Epithelial cell of proximal tubule (primary cell): ENCODE measurements at places on chromosomes 5 and 9. TPM values are rescaled to one million over a fixed set of nuclear protein-coding genes. Genes with fewer than 3 reads are reported as not detected.
A peak's percentile ranks its signal among the peaks of the same experiment; 100 is the strongest.

DNA sequence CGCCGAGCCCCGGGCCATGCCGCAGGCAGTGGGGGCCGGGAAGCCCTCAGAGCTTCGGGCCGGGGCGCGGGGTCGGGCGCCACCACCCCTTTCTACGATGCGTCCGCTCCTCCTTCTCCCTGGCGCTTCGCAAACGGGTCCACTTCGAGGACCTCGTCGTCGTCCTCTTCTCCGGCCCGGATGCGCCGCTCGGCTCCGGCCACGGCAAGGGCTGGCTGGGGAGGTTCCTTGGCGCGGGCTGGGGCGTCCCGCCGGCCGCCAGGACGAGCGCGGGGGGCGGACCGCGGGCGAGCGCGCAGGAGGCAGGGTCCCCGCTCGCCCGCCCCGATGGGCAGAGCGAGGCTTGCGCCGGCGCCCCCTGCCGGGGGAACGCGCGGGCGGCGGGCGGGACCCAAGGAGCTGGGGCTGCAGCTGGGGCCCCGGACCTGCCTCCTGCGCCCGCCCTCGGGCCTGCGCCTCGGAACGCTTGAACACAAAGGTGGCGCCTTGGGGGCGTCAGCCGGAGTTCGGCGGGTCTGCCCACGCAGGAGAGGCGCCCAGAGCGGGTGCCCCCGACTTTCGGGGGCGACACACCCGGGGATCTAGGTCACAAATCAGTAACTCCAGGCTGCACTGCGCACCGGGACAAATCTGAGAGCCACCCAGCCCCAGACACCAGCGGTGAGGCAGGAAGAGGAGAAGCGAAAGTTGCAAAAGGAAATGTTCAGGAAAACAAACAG is at the start of gene ROR2:
Gene ROR2, minus strand, starts transcription at position 283 of the 719 bp plus-strand sequence.
- no peak for DNase-seq

GRCh38 chr5:122056913-122057312 is 21.1 kb downstream of the LOX start:
- DNase-seq, result no peak

GRCh38 chr9:121865060-121865459 is 213.6 kb downstream of the DAB2IP start:
- DNase-seq, result no peak

- DNase-seq, result peak; percentile 59
Measured at GRCh38 chr9:113056191-113057106, at the start of gene ZFP37. ZFP37 (minus strand) TSS chr9:113056724; CDS start chr9:113056688, 36 bp downstream.

GRCh38 chr9:98575379-98576346 is 133.1 kb downstream of the GABBR2 start:
- peak; percentile 20 for DNase-seq

- no peak for DNase-seq
Measured at GRCh38 chr5:145341842-145342241, 493.3 kb downstream of the PRELID2 start.

- DNase-seq, result no peak
Measured at GRCh38 chr5:93800988-93801811, 59.8 kb upstream of the POU5F2 start.

DNA sequence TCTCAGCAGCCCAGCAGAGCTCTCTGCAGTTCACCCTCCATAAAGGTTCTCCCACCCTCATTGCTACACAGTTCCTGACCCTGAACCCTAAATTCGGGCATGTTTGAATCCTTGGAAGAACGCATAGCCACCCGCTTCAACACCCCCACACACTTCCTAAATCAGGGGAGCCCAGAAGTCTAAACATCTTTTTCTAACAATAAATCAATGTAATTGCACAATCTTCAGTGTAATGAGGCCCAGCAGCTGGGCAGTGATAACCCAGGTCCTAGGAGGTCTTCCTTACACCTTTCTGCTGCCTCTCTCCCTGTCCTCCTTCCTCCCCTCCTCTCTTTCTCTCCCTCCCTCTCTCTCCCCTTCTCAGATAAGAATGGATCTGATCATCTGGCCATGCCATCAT is 88.0 kb downstream of the IRX2 start:
- no peak for DNase-seq

DNA sequence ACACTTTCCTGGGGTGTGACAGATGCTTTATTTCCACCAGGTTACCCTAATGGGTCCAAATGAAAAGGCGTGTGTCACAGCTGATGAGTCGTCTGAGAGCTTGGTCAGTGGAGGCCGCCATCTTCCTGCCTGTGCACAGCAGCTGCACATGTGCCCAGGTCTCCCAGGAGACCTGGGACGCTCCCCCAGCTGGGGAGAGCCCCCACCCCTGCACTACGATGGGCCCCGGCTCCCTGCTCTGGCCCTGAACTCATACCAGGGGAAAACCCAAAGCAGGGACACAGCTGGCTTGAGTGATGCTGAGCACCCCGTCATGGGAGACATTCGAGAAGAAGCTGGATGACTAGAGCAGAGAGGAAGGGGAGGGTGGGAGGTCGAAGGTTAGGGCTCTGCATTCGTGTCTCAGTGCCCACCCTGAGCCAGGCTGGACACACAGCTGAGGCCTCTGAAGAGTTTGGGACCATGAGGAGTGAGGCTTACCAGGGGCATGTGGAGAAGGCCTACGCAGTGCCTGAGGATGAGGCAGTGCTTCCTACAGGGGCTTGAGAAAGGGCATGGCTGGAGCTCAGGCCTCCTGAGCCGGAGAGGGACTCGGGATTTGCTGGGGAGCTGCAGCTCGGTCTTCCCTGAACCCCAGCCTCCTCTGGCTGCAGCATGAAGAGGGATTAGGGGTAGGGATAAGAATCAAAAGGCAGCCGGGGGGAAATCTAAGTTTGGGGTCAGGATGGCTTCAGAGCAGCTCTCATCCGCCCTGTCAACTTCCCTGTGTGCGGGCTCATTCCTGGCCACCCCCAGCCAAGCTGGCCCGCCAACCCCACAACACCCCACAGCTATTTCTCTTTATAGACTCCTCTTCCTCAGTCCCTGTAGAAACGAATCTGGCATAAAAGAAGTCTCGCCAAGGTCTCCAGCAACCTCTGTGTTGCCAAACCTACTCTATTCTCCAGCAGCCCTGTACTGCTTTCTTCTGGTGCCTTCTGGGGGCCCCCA is 42.2 kb upstream of the RNU6ATAC start:
- no peak for DNase-seq

- DNase-seq, result no peak
Measured at GRCh38 chr9:25461416-25461815, 216.8 kb downstream of the TUSC1 start.

DNA sequence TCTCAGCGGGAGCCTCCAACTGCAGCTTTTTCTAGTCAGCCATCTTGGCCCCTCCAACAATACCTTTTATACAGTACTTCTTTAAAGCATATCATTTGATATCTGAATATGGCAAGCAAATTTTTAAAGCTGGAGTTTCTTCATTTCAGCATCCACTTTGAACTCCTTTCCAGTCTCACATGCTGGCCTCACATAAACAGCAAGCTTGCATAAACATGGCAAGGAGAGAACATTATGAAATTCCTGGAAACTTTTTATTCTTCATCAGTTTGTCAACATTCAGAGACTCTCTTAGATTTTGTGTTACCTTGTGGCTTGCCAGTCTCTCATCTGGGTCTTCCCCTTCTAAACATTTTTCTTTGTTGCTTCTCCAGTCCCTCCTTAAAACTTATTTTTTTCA is 745.3 kb downstream of the NR2F1-AS1 start:
- DNase-seq, result no peak

DNA sequence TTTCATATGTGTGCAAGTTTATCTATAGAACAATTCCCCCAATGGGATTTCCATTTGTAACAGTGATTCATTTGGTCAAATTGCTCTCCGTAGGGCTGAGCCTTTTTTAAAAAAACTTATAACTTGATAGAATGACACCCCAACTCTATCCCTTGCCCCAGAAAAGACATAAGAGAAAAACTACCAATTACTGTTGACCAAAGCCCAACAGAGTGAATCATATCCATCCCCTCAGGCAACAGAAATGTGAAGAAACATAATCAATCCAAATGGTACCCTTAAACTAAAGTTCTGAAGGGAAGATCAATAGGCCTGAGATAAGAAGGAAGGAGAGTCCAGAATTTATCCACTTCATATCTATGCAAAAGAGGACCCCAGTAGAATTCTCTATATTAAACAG is 17.8 kb downstream of the TICAM2 start:
- no peak for DNase-seq

DNA sequence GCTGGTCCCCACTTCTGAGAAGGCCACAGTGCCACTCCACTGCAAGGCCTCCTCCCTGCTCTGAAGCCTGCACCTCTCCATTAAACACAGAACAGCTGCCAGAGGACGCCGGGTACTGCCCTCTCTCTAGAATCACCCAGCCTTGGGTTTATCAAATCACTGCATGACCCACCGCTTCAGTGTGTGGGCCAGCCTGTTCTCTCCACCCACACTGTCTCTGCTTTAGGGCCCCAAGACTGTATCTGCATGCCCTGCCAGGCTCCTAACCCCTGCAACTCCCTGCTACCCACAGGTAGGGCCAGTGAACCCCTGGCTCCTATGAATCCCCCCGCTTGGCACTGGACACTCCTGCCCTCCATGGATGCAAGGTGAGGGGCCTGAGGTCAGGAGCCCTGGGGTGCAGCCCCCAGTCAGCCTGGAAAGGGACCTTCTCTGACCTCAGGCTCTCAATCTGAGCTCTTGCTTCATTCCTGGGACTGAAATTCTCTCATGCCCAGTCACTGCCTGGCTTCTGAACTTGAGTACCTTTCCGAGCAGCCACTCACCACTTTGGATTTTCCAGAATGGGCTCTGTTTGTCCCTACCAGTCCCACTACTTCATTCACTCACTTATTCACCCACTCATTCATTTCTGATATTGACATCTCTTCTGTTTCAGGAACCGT is 206.3 kb downstream of the GABBR2 start:
- peak; percentile 41 for DNase-seq

- no peak for DNase-seq
Measured at GRCh38 chr5:132500244-132500930, 9.8 kb upstream of the IRF1 start.

GRCh38 chr5:32202394-32202793 is 28.3 kb upstream of the GOLPH3 start:
- DNase-seq, result no peak

DNA sequence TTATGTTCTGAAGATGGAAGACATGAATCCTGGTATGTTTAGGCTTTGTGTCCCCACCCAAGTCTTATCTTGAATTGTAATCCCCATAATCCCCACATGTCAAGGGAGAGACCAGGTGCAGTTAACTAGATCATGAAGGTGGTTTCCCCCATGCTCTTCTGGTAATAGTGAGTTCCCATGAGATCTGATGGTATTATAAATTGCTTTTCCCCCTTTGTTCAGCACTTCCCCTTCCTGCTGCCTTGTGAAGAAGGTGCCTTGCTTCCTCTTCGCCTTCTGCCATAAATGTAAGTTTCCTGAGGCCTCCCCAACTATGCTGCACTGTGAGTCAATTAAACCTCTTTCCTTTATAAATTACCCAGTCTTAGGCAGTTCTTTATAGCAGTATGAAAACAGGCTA is 229.0 kb downstream of the ARL15 start:
- no peak for DNase-seq

- no peak for DNase-seq
Measured at GRCh38 chr9:97806721-97807120, 46.3 kb upstream of the FOXE1 start.

DNA sequence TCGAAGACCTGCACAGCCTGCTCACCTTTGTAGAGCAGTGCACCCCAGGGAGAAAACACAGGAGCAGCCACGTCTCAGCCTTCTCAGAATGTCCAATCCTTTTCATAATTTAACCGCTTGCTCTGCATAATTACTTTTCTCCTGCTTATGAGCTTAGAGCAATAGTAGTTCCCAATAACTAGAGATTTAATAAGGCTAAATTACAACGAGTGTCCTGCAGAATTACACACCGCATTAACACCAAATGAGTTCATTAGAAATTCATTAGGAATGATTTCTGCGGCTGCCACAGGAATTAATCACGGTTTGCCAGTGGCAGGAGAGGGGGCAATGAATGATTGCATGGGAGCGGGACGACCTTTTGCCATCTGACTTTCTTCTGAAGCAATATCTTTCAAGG is 18.7 kb upstream of the FABP6 start:
- DNase-seq, result no peak

DNA sequence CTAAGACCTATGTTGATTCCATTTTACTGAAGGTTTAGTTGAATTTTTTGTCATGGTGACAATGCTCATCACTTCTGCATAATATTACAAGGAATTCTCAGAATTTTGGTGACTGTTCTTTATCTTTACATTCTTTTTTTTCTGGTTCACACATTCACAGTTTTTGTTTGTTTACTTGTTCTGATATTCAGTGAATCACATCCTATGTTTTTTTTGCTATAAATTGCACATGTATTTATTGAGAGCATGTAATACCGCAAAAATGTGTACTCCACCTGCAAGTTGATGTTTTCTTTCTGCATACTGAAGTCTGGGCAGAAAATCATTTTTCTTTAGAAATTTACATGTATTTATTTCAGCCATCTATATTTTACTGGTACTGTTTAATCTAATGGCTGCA is 261.9 kb upstream of the CDH10 start:
- DNase-seq, result no peak

The RAB3C gene
- total RNA-seq, result not detected in 2 replicates

The TOPORS gene
- total RNA-seq, result 14.3 and 18.5 TPM in 2 replicates

The FOXD4L4 gene
- not detected in 2 replicates for total RNA-seq

The CARTPT gene
- total RNA-seq, result not detected in 2 replicates

The PCDHGA4 gene
- total RNA-seq, result 0.22 and 0.92 TPM in 2 replicates

The C5orf46 gene
- total RNA-seq, result not detected in 2 replicates

The CAMK4 gene
- 3.9 and 5.1 TPM in 2 replicates for total RNA-seq

The TNC gene
- 66.1 and 68.9 TPM in 2 replicates for total RNA-seq

The TCF7 gene
- total RNA-seq, result 3.5 and 3.6 TPM in 2 replicates

The CDH6 gene
- total RNA-seq, result 12.5 and 34.9 TPM in 2 replicates

The GCNT4 gene
- 2.3 and 2.7 TPM in 2 replicates for total RNA-seq

The LCP2 gene
- not detected in 2 replicates for total RNA-seq

The CYSRT1 gene
- 0.17 and 0.94 TPM in 2 replicates for total RNA-seq
